SW480 (cell line): ENCODE measurements at places on chromosomes 16 and 17.

DNA sequence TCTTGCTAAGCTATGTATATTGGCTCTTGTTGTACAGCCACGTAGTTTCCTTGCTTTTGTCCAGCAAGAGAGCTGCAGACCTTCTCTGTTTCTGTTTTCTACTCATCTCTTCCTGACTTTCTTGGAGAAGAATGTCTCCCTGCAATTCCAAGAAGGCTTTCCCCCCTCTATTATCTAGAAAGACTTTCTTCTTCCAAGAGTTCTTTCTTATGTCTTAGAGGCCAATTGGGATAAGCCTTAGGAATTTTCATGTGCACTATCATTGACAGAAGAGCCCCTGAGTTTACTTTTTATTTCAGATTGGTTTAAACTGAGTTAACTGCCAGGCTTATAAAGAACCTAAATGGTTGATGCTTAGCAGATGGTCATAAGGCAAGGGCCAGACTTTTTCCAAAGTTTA lies 9.0 kb downstream of the CAPNS2 start:
- DNase-seq, result no peak

DNA sequence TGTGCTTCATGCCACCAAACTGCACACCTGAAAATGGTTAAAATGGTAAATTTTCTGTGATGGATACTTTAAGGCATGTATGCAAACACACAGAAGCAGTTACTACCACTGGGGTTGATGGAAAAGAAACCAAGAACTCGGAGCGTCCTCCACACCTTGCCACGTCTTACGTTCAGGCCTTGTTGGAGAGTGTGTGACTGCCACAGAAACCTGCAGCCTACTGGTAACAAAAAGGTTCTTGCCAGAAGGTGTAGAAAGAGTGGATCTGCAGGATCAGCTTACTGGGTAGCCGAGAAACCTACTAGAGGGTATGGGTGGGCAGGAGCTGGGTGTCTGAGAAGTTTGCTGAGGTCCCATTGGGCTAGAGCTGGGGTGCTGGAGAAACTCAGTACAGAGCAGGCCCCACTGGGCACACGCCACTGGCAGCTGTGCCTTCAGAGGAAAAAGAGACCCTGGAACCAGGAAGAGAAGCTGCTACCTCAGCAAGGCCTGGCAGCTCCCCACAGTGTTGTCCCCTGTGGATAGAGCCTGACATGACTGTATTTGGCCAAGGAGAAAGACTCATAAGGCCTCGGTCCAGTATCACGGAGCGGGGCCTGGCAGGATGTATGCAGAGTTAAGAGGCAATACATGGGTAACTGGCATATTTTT lies 204.6 kb downstream of the SEC14L1 start:
- DNase-seq, result no peak

GRCh38 chr17:38753071-38753506 lies 548 bp downstream of the PSMB3 start:
- DNase-seq, result no peak

DNA sequence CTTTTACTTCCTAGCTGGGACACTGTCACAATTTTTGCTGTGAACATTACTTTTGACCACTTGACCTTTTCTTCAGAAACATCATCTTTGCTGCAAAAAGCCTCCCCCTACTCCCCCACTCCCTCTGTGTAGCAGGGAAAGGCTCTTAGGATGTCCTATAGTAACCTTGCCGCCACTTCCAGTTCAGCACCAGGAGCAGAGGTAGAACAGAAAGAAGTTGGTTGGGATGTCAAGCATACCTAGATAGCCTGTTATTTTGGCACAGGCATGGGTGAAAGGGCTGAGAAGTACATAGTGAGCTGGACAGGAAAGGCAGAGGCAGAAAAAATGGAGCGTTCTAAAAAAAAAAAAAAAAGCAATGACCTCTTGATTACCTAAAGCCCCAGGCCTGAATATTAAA lies 31.3 kb downstream of the SMIM36 start:
- no peak for DNase-seq

GRCh38 chr17:20908313-20909267 lies 134.2 kb downstream of the USP22 start:
- peak; percentile 90 for DNase-seq

- no peak for DNase-seq
These were observed 422.9 kb downstream of the WWOX start for GRCh38 chr16:78522327-78522726.

DNA sequence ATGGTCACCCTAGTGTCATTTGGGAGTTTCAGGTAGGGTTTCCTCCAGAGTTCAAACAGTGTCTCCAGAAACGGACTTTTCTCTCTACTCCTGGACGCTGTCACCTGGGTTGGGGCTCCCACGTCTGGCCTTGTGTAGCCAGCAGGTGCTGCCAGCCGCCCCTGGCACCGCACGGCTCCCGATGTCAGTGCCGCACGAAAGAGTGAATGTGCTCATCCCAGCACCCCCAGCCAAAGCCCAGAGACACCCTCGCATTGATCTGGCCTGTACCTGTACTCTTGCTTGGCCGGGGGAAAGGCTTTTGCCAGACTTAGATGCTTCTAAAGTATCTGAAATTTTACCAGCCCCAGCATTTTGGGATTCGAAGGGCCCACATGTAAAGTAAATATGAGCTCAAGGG lies 351.9 kb downstream of the C16orf95 start:
- DNase-seq, result no peak

- DNase-seq, result no peak
These were observed 16.6 kb downstream of the MYO18A start for GRCh38 chr17:29163563-29163962.

DNA sequence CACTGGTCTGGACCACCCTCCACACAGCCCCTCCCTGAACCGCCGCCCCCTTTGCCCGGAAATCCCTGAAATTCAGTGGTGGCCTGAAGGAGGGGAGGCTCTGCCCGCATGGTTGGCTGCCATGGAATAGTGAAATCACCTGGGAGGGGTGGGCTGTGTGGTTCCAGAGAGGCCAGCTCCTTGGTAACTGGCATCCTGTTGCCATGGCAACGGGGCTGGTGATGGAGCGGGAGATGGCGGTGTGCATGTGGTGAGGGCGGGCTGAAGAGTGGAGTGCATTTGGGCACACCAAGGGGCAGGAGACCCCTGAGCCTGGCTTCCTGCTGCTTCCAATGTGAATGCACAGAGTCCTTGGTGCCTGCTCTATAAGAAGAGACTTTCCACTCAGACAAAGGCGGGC lies 2.4 kb downstream of the EFNB3 start:
- DNase-seq, result no peak

DNA sequence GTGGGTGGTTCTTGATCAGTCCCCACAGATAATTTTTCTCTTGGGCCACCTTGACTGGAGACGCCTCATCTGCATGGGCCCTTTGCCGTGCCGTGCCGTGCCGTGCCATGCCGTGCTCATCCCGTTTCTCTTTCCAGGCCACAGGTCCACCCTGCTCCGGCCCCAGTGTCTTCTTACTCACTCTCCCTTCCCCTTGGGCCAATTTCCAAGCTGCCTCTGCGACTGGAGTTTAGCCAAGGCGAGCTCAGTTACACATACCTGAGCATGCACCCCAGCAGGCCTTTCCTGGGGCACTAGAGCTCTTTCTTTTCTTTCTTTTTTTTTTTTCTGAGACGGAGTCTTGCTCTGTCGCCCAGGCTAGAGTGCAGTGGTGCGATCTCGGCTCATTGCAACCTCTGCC lies 40.5 kb upstream of the MGAT5B start:
- DNase-seq, result no peak

DNA sequence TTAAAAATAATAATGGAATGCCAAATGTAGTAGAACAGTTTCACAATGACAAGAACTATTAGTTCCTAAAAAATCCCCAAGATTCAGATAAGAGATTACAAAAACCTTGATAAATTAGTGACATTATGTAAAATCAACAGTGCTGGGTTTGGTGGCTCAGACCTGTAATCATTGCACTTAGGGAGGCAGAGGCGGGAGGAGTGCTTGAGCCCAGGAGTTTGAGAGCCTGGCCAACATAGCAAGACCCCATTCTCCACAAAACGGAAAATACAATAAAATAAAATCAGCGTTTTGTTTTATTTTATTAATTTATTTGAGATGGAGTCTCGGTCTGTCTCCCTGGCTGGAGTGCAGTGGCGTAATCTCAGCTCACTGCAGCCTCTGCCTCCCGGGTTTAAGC lies 4.1 kb downstream of the CARD14 start:
- DNase-seq, result no peak

GRCh38 chr16:86786338-86786737 lies 208.0 kb downstream of the FOXL1 start:
- DNase-seq, result no peak

- DNase-seq, result no peak
These were observed 494.6 kb downstream of the CDH11 start for GRCh38 chr16:64627288-64627687.

GRCh38 chr16:74573622-74574021 lies 33.3 kb downstream of the GLG1 start:
- DNase-seq, result no peak

DNA sequence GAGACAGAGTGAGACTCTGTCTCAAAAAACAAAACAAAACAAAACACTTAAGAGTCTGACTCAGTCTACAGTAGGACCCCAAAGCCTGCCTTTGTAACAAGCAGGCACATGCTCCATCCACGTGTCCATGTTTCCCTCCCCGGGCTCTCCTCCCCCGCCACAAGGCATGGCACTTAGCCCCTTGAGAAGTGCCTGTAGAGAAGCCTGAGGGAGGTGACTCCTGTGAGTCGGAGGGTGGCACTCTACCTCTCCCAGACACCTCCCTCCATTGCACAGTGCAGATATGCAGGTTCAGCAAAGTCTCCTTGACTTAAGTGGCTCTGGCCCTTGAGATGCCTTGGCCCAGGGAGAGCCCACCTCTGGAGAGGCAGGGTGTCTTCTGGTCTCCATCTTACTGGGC lies 6.8 kb downstream of the FHOD1 start:
- no peak for DNase-seq

DNA sequence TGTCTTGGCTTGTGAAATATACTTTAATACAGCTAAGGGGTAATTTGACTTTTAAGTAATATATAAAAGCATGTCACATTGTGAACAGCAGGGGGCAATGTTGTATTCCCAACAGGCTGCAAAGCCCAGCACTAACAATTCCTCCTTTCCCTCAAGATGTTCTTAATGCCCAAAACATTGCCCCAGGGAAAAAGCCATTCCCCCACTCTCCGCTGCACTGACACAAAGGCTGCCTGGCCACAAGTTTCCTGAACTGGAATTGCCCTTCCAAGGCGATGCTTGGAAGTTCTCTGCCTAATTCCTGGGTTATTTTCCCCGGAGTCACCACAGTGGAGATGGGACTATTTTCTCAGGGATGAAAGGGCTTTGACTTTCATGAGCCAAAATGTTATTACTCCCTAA lies 27.2 kb downstream of the CLEC16A start:
- DNase-seq, result peak; percentile 63

- no peak for DNase-seq
These were observed 20.0 kb upstream of the ZFHX3 start for GRCh38 chr16:73067671-73068540.
